Daoy (cell line): ENCODE measurements at places on chromosomes 12 and 14. TPM values are rescaled to one million over a fixed set of nuclear protein-coding genes. Genes with fewer than 3 reads are reported as not detected.

The GNG2 gene
- total RNA-seq, result 8.6 and 10.2 TPM in 2 replicates

The STYK1 gene
- 0.17 and 1.0 TPM in 2 replicates for total RNA-seq

The CCNB1IP1 gene
- total RNA-seq, result 78.1 and 83.5 TPM in 2 replicates

The KRT77 gene
- total RNA-seq, result not detected in 2 replicates

DNA sequence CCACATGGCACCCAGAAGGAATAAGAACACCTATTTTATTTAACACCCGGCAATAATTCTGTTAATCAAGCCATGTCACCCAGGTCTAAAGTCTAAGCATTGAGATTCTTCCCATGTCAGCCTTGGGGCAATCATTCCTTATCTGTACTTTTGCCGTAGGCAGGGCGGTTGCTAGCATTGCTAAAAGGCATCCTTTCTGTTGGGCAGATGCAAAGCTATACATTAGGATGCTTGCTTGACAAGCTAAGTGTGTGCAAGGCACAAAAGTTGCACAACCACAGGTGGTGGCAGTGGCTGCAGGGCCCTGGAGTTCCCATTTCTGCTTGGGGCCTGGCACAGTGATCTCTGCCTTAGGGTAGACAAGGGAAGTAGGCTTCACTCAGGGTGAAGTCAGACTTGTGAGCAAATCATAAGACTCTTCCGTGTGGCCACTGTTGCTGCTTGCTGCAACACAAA, 12.5 kb upstream of the GALNT6 start:
- DNase-seq, result no peak

- no peak for DNase-seq
These were observed 46.8 kb downstream of the ATP2B1 start for GRCh38 chr12:89661706-89662330.

DNA sequence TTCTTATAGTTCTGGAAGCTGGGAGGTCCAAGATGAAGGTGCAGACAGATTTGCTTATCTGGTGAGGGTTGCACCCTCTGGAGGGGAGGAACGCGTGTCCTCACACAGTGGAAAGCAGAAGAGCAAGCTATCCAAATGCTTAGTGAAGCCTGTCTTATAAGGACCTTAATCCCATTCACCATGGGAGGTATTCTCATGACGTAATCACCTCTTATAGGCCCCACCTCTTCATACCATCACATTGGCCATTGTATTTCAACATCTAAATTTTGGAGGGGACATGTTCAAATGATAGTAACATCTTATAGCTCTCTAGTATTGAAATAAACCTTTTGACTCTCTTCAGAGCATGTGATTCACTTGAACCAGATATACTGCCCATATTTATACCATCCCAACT, 105.0 kb upstream of the MYF6 start:
- DNase-seq, result no peak
